NCI-H1930 (cell line): ENCODE measurements at places on chromosomes 5 and 9.

GRCh38 chr5:26856238-26856637 lies 182.1 kb downstream of the CDH9 start:
- no peak for DNase-seq

GRCh38 chr9:32351845-32352244 lies 32.6 kb upstream of the ACO1 start:
- DNase-seq = no peak

GRCh38 chr9:114146735-114147134 lies 8.6 kb upstream of the COL27A1 start:
- no peak for DNase-seq

DNA sequence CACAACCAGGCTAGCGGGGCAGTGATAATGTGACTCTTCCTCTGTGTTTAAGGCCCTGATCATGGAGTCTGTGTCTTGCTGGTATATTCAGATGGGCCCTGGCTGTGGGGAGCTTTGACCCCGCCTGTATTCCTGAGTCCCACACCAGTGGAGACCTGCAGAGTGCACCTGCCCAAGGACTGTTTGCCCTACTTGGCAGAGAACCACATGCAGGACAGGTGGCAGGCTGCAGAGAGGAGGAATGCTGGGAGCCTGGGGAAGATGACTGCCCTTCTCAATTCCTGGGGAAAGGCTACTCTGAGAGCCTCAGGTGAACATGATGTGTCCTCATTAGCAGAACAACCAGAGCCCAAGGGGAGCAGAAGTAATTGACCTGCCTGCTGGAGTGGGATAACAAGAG lies 36.2 kb downstream of the IARS1 start:
- no peak for DNase-seq

DNA sequence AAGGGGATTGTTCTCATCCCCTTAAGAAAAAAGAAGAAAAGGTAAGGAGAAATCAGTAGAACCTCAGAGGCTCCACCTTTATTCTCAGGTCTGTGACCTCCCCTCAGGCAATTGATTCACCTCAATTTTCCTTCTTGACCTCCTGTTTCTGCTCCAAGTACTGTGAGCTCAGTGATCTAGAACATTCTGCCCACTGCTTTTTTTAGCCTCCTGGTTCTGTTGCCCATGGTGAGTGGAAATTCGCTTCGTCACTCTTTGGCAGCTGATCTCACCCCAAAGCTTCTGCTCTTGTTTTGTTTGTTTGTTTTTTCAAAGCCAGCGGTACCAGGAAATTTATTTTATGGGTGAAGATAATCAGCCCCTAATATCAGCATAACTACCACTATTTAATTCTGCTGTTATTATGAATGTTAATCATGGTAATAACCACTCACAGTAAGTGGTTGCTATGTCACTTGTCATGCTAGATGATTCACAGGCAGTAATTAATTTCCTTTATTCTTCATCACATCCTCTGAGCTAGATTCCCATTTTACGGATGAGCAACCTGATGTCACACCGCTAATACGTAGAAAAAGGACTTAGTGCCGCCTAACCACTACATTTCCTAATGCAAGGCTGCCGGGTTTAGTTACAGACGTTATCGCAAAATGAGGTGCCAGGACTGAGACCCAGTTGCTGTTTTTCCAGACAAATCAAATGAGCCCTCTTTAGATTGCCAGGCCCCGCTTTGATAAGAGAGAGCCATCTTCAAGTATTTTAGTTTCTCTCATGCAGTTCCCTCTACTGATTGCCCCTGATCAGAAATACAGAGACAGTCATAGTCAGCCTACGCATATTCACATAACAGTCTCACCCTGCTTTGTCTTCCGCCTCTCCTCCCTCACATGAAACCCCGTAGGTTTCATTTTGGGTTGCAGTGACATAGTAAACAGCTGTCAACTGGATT lies 78.2 kb downstream of the CYFIP2 start:
- no peak for DNase-seq

DNA sequence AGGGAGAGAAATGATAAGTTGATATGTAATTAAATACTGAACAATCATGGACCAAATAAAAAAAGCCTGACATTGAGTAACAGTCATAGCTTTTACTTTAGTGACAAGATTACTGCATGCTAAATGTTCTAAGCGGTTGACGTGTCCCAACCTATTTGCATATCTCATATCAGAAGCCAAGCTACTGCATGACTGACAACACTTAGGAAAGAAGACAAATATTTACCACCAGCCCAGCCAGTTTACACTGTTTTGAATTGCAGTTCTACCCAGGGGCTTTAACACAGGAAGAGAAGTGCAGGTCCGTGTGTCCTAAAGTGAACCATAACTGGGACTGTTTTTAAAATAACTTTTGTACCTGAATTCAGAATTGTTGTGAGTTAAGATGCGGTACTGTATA lies 219.9 kb downstream of the PRDM9 start:
- DNase-seq = no peak

- no peak for DNase-seq
Observed at GRCh38 chr9:6410633-6411032, 2.4 kb upstream of the UHRF2 start.

DNA sequence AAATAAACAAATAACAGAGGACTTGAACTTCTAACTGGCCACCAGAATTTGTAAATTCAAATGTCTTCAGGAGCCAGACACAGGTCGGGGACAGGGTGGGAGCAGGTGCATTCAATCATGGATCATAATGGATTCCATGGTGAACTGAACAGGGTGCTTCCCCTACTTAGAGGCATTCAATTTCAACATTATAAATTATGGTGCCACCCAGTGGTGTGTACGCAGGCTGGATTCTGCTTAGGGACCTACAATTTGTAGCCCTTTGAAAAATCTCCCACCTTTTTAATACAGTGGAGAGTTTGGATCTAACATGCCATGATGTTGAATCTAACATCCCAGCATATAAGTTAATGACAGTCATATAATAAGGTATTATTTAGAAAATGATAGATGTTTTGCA lies 22.3 kb downstream of the KLF9 start:
- no peak for DNase-seq
